ENCODE measurements at places on chromosomes 11 and 22. TPM values are rescaled to one million over a fixed set of nuclear protein-coding genes. Genes with fewer than 3 reads are reported as not detected.

Gene APOBEC3A
- total RNA-seq, result not detected

Gene MPZL2
- 82.5 TPM for total RNA-seq

Gene SYT13
- total RNA-seq, result not detected

Gene SMTNL1
- not detected for total RNA-seq

Gene RPL27A
- total RNA-seq, result 1,110 TPM

Gene OR8A1
- not detected for total RNA-seq

Gene ROM1
- 5.8 TPM for total RNA-seq

Gene OR52N4
- total RNA-seq, result not detected

Gene OR51E2
- total RNA-seq, result not detected

Gene OR8G5
- total RNA-seq, result not detected

Gene NRGN
- total RNA-seq, result 0.91 TPM

Gene PRR14L
- 23.7 TPM for total RNA-seq

Gene CSRP3
- not detected for total RNA-seq

Gene CSNK2A3
- 1.5 TPM for total RNA-seq

Gene OR52R1
- total RNA-seq, result not detected

Gene ANO1
- 0.15 TPM for total RNA-seq

Gene TMEM121B
- total RNA-seq, result 0.15 TPM

Gene GLB1L3
- total RNA-seq, result not detected

Gene CCDC73
- total RNA-seq, result not detected

Gene KIF18A
- total RNA-seq, result 17.9 TPM

Gene OR52E8
- total RNA-seq, result not detected

Gene GNAZ
- 2.6 TPM for total RNA-seq

Gene AASDHPPT
- 54.2 TPM for total RNA-seq

Gene ARHGAP20
- total RNA-seq, result 2.4 TPM

Gene PTGDR2
- not detected for total RNA-seq

Gene CCDC81
- 1.2 TPM for total RNA-seq

Gene B3GAT1
- under 0.01 TPM for total RNA-seq

Gene HOATZ
- not detected for total RNA-seq

Gene DMC1
- total RNA-seq, result 1.6 TPM

Gene PIWIL4
- 0.32 TPM for total RNA-seq

Gene FADD
- 65.6 TPM for total RNA-seq

Gene APOL5
- not detected for total RNA-seq

Gene WNT7B
- total RNA-seq, result under 0.01 TPM

Gene LRRC10B
- not detected for total RNA-seq

Gene TRIM48
- not detected for total RNA-seq

Gene GTPBP1
- total RNA-seq, result 31.0 TPM

Gene P4HA3
- total RNA-seq, result 9.9 TPM

Gene PANX3
- not detected for total RNA-seq

Gene NDUFV1
- total RNA-seq, result 235 TPM

Gene SMTN
- total RNA-seq, result 146 TPM

Gene UPK3A
- not detected for total RNA-seq

Gene ZBTB16
- total RNA-seq, result 21.7 TPM

Gene CD3E
- not detected for total RNA-seq

Gene SEPTIN3
- total RNA-seq, result not detected

Gene CNGA4
- total RNA-seq, result under 0.01 TPM

Gene ETS1
- total RNA-seq, result 50.7 TPM

Gene OR5B12
- not detected for total RNA-seq

Gene TESMIN
- total RNA-seq, result 2.3 TPM

Gene TPP1
- 60.3 TPM for total RNA-seq

Gene HBE1
- not detected for total RNA-seq

Gene PPP2R1B
- total RNA-seq, result 60.0 TPM

Gene OR4A5
- not detected for total RNA-seq

Gene POTEH
- not detected for total RNA-seq

Gene TSSK2
- not detected for total RNA-seq
